NCI-H446 treated with DMSO at 0.1 percent for 48 hours (cell line): ENCODE measurements at places on chromosomes 7 and 10.

GRCh38 chr10:13740461-13740860 is 153.7 kb downstream of the PRPF18 start:
- no peak for DNase-seq

- no peak for DNase-seq
Measured at GRCh38 chr7:84228526-84228925, 33.9 kb upstream of the SEMA3A start.

DNA sequence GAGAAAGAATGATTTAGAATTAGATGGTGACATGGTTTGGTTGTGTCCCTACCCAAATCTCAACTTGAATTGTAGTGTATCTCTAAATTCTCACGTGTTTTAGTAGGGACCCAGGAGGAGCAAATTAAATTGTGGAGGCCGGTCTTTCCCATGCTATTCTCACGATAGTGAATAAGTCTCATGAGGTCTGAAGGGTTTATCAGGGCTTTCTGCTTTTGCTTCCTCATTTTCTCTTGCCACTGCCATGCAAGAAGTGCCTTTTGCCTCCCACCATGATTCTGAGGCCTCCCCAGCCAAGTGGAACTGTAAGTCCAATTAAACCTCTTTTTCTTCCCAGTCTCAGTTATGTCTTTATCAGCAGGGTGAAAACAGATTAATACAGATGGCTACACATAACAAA is 167.4 kb upstream of the SVIL start:
- no peak for DNase-seq

DNA sequence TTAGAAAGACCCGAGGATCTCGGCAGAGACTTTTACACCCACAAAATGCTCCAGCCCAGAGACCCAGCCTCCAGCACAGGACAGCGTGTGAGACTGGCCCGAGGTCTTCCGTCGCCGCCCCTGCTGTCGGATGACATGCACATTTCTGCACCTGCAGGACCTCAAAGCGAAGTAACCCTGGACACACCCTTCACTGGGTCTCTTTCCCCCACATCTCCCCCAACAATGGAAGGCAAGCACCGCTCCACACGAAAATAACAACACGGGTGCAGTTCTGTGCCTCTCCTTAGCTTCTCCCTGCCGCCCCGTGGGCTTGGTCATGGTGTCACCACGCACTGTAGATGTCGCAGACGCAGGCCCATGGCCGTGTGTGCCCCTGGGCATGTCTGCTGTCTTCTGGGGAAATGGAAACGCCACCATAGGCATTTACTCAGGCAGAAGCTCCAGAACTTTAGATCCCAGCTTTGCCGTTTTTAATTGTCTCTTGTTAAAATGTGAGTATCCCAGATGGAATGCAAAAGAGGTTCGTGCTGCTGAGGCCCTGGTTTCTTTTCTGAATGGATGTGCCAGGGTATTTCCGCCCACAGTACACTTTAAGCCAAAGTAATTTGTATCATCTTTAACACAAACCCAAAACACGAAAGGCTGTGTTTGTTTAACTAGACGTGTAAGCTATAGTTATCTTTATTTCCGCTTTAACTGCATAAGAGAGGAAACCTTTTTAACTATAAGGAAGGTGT is 237.9 kb downstream of the MGMT start:
- DNase-seq, result no peak

DNA sequence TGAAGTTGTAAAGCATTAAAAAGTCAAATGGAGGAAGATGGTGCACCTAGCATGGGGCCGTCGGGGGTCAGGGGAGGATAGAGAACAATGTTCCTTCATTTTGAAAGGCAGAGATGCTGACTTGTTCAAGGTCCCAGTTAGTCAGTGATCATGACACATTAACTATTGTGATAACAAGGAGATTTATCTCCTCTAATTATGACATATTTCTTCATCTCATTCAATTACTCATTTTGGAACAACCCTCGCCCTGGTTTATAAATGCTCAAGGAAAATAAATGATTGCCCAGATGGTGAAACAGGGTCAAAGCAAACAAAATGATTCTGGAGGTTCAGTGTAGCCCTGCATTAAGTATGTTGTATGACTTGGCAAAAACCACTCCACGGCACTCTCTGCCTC is 106.2 kb downstream of the ITIH5 start:
- DNase-seq, result no peak

DNA sequence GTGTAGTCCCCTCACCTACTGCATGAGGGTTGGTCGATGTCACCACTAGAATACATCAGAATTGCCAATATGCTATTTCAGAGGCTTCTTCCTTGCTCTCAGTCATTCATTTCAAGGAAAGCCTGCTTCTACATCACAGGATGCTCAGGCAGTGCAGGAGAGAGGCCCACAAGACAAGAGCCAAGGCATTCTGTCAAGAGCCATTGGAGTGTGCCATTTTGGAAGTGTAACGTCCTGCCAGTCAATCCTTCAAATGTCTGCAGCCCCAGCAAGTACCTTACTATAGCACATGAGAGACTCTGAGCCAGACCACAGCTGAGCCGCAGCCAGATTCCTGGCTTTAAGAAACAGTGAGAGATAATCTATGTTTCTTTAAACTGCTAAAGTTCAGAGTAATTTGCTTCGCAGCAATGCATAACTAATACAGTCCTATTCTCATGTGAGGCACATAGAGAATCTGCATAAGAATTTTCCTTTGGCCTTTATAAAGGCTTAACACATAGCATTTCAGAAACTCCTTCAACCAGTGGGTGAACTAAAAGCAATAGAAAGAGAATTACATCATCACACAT is 166.5 kb upstream of the GNAI1 start:
- DNase-seq, result no peak

GRCh38 chr7:144404946-144405345 is 1.5 kb upstream of the NOBOX start:
- no peak for DNase-seq

- DNase-seq, result no peak
Measured at GRCh38 chr10:299512-299911, 164.3 kb downstream of the ZMYND11 start.

DNA sequence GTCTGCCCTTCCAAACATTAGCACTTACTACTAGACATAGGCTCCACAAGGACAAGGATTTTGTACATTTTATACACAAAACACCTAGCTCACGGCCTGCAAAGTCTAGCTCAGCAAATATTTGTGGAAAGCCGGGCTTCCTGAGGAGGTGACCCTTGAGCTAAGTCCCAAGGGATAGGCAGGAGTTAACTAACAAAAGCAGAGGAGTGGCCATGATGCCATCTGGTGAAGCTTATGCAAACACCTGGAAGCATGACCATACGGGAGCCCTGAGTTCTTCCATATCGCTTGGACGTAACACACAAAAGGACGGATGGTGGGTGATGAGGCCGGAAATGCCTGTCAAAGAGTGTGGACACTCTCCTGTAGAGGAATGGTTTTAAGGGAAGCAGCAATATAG is 25.9 kb upstream of the YAE1 start:
- no peak for DNase-seq

DNA sequence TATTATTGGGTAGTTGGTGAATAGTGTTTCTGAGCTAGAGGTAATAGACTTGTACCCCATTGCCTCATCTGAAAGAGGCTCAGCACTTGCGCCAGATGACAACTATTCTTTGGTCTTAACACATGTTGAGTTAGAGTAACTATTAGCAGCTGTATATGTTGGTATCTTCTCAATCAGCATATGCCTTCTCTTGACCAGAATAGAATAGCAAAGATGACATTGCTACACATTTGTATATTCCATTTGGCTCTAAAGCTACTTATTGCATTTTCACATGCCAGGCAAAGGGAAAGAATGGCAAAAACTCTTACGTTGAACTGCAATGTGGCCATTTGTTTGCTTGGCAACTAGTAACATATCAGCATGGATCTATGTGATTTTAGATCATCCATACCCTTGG is 173.8 kb upstream of the AGR3 start:
- DNase-seq, result no peak

GRCh38 chr10:126798649-126799048 is 106.6 kb upstream of the DOCK1 start:
- DNase-seq, result no peak

DNA sequence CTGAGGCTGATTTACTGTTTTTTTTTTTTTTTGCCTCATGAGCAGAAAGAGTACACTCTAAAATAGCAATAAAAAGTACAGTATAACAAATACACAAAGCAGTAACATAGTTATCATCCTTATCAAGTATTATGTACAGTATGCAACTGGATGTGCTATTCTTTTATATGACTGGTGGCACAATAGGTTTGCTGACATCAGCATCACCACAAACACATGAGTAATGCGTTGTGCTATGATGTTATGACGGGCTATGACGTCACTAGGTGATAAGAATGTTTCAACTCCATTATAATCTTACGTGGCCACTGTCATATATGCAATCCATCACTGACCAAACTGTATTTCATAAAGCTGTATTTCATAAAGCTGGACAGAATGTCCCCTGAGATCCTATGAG is 189.2 kb upstream of the GLI3 start:
- no peak for DNase-seq

DNA sequence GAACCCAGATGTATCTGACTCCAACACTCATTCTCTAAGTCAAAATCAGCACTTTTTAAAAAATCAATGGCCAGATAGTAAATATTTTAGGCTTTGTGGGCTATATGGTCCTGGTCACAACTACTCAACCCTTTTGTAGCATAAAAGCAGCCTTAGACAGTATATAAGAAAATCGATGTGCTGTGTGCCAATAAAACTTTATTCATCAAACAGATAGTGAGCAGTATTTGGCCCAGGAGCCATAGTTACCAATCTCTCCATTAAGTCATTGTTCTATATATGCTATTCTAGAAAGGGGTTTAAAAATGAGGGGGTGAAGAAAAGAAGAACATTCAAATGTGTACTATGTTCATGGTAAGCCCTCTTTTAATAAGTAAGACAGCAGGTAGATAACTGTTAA is 18.5 kb upstream of the GPAM start:
- no peak for DNase-seq

- no peak for DNase-seq
Measured at GRCh38 chr10:49645417-49645816, 31.6 kb downstream of the CHAT start.

- no peak for DNase-seq
Measured at GRCh38 chr10:129502448-129502847, 35.4 kb downstream of the MGMT start.

- DNase-seq, result no peak
Measured at GRCh38 chr10:62688971-62689700, 115.4 kb upstream of the ADO start.

DNA sequence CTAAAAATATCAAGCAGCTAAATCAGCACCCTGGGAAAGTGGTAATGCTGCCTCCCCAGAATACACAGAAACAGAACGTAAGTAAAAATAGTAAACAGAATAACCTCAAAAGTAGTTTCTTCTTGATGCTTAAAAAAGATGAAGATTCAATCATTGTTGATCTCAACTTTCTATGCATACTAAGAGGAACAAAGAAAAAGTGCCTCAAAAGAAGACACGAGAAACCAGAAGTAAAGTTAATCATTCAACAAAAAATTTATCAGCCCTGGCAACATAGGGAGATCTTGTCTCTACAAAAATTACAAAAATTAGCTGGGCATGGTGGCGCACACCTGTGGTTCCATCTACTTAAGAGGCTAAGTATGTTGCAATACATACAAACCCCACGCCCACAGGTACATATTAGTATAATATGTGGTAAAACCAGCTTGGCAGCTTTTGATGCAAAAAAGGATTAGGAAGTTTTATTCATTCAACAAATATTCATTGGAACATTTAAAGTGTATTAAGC is 153.7 kb downstream of the NRBF2 start:
- no peak for DNase-seq

- no peak for DNase-seq
Measured at GRCh38 chr7:113856010-113856409, 62.8 kb downstream of the PPP1R3A start.

GRCh38 chr10:58574058-58574457 is 61.4 kb downstream of the BICC1 start:
- no peak for DNase-seq

DNA sequence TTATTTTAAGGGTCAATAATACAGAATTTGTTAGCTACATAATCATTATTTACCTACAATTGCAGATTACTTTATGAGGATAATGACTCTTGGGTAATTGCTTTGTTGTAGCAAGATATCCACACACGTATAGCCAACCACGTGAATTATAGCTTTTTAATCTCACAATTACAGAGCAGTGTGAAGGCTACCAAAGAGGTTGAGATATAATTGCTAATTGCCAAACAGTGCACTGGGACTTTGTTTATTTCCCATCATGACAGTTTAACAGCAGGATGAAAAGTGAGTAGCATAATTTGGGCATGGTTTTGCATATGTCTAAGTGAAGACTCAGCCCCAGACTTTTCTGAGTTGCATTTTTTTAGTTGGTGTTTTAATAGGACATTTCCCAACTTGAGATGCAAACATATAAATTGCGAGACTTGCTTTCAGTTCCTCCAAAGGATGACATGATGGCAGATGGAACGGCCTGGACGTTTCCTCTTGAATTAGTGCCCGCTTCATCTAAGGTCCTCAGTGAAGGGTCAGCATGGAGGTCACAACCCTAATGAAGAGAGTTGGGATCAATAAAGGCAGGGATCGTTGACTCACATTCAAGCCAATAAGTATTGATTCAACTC is 180.7 kb upstream of the GPR26 start:
- no peak for DNase-seq

DNA sequence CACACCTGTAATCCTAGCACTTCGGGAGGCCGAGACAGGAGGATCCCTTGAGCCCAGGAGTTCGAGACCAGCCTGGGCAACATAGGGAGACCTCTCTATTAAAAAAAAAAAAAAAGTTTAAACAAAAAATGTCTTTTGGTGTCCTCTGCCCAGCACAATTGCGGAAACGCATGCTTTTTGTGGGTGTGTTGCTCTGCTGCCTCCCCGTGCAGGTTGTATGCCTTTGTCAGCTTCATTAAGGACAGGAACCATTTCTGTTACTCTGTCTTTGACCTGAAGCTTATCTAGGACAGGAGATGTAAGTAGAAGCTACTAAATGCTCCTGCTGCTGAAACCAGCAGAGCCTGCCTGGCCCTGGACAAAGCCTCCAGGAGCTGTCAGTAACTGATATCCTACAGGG is 21.3 kb upstream of the ANKRD2 start:
- no peak for DNase-seq

GRCh38 chr7:38411404-38411803 is 138.0 kb upstream of the TARP start:
- DNase-seq, result no peak

DNA sequence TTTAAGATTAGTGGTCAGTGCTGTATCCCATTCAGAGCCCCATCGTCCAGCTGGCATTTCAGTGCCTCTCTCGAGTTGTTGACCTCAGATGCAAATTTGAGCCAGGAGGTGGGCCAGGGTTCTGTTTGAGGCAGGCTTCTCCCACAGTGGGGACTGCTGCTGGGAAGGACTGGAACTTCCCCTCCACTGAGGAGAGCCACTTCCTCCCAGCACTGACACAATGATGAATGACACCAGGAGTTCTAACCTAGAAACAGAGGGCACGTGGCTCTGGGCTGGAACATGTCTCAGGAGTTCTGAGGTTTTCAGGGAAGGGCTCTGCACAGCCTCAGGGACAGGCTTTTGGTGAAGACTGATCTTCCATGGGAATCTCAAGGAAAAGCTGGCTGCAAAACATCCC is 18.3 kb upstream of the BTBD16 start:
- no peak for DNase-seq

DNA sequence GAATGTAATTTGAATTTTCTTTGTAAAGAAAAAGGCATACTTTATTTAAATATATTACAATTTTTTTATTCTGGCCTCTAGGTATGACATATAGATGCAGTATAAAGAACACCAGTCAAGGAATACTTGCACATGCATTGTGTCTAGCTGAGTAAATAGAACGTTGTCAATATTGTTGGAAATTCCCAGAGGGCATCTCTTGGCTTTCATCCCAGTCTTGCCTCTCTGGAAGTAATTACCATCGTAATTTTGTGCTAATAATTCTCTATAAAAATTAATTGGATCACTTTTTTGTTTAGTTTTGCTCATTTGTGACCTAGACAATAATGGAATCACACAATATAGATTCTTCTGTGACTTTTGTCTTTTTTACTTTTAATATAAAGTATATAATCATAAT is 1052.3 kb upstream of the CELF2 start:
- peak; percentile 20 for DNase-seq
